HuH-7.5 (cell line): ENCODE measurements at places on chromosomes 2 and 18.

DNA sequence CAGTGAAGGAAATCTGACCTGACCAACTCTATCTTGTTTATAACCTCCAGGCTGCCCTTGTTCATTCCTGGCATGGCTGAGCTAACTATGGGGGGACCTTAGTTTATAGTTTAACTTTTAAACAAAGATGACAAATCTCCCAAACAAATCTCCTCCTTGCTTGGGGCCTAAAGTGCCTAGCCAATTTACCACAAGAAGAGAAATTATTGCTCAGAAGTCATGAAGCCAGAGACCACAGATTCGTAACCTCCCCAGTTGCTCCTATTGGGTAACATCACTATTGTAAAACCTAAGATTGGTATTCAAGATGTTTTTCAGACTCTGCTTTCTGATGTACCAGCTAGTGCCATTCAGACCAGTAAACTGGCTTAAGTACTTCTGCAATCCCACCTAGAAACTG lies 649.4 kb upstream of the SLC8A1 start:
- DNase-seq, result no peak

- DNase-seq, result no peak
Measured at GRCh38 chr2:149103081-149103620, 64.7 kb downstream of the LYPD6B start.

DNA sequence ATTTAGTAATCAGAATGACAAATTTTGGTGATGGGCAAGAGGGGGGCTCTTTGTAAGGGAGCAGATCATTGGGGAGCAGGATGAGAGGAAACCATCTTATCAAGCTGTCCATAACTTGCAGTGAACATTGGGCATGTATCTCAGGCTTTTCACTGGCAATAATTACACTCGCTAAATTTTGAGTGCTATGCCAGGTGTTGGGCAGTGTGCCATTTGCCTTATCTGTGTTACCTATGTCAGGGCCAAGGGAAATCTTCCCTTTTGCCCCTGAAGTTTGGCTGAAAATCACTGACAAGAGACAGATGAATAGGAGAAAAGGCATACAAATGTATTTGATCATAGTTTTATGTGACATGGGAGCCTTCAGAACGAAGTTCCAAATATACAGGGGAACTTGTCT lies 39.0 kb downstream of the NOSTRIN start:
- no peak for DNase-seq

DNA sequence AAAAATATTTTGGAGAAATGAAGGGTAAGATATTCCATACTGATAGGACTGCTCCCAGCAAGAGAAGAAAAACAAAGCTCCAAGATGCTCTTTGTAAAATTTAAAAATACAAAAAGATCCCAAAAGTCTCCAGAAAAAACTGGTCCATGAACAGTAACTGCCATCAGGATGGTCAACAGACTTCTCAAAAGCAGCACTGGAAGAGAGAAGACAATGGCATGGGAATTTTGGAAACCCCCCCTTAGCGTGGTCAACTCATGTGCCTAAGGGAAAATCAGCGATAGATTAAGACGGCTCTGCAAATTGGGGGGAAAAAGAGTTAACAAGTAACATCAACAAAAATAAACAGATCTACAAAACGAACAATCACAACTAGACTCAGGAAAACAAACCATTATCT lies 23.6 kb downstream of the B4GALT6 start:
- no peak for DNase-seq

GRCh38 chr2:191878548-191879279 lies 31.8 kb upstream of the CAVIN2 start:
- DNase-seq, result no peak

- no peak for DNase-seq
Measured at GRCh38 chr2:219765231-219765911, 137.9 kb downstream of the SLC4A3 start.

- no peak for DNase-seq
Measured at GRCh38 chr2:156695595-156695994, 259.4 kb downstream of the GPD2 start.

GRCh38 chr2:131641414-131642206 lies 113.9 kb downstream of the CCDC74A start:
- no peak for DNase-seq

GRCh38 chr2:217494557-217494956 lies 508.2 kb downstream of the TNS1 start:
- no peak for DNase-seq

DNA sequence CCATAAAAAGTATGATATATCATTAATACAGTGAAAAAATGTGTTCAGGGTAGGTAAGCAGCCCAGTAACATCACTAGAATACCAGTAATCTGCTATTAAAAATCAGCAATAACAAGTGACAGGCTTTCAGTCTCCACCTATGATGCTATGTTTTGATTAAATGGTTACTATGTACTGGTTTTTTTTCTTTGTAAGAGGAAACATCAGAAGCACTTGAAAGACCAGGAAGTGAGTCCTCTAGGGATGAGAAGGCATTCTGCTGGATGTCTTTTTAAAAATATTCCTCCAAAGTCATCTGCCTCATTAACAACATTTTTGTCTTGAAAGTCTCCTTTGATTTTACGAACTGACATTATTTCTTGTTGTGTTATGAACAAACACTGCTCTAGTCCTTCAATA lies 136.0 kb upstream of the FAM98A start:
- no peak for DNase-seq

DNA sequence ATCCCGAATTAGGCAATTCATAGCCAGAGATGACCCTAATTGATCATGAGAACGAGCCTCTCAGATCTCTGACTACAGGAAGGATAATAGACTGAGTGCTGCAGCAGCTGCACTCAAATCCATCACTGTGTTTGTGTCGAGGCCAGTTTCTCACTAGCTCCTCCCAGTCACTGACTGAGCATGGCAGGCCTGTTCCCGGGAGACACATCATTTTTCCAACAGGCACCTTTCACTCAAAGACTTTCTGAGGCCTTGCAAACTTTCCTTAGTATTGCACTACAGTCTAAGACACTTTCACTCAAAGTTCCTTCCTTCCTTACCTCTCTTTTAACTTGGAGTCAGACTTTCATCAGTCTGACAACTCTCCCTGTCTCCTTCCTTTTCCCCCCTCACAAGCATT lies 13.7 kb downstream of the SOS1 start:
- DNase-seq, result no peak

- DNase-seq, result no peak
Measured at GRCh38 chr2:74694281-74694680, 40.2 kb downstream of the SEMA4F start.

- no peak for DNase-seq
Measured at GRCh38 chr2:44932079-44932478, 9.4 kb upstream of the SIX3 start.

GRCh38 chr2:170481201-170481600 lies 233.9 kb upstream of the SP5 start:
- no peak for DNase-seq

GRCh38 chr2:102042196-102043081 lies 50.7 kb downstream of the IL1R2 start:
- no peak for DNase-seq

DNA sequence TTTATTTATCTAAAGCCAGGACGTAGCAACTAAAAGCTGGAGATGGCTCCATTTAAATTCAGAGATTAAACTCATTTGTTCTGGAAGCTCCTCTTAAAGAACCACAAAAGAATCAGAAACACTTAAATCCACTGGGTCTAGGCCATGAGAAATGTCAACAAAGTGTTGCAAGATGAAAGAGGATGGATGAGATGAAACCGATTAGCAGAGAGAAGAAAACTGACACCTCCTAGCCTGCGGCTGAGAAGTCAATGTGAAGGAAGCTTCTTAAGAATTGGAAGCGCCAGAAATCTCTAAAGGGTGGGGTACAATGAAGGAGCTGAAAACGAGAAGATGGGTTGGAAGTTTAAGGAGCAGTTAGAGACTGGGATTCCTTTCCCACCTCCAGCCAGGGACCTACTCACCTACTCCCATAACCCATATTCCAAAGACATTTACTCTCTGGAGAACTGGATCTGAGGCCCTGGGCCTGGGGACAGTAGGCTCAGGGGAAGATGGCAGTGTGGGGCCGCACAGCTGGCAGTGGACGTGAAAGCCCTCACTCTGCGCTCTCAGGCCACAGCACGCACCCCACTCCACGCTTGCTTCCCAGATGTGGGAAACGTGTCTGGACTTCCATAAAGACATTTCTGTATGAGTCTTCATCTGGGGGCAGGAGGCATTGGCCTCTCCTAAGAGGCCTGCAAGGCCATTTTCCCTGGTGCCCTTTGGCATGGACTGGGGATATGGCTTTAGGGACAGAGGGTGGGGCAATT lies 188.4 kb downstream of the LOXHD1 start:
- DNase-seq, result no peak

GRCh38 chr18:41756141-41756540 lies 198.9 kb upstream of the PIK3C3 start:
- no peak for DNase-seq

- no peak for DNase-seq
Measured at GRCh38 chr18:48859311-48860268, 91.2 kb downstream of the SMAD7 start.

DNA sequence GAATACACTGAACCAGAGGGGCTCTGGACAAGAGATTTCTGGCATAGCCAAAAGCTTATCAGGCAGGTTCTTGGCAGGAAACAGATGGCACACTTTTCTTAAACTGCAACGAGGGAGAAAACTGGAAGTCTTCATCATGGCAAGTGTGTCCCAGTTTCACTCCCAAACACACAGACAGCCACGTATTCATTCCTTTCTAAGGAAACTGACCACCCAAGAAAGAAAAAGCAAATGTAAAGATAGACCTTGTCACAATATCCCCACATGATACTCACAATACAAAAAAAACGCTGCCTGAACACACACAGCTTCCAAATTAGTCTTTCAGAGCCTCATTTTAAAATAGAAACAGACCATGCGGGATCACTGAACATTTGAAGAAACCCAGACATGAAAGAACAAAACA lies 40.6 kb upstream of the RTTN start:
- DNase-seq, result no peak

DNA sequence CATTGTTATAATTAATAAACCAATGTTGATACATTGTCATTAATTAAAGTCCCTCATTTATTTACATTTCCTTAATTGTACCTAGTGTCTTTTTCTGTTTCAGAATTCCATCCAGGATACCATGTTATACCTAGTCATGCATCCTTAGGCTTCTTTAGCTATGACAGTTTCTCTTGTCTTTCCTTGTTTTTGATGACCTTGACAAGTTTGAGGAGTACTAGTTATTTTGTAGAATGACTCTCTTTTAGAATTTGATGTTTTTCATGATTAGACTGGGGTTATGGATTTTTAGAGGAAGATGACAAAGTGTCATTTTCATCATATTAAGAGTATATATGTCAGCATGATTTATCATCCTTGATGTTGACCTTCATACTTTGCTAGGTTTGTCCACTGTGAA lies 16.4 kb downstream of the GIGYF2 start:
- DNase-seq, result no peak

DNA sequence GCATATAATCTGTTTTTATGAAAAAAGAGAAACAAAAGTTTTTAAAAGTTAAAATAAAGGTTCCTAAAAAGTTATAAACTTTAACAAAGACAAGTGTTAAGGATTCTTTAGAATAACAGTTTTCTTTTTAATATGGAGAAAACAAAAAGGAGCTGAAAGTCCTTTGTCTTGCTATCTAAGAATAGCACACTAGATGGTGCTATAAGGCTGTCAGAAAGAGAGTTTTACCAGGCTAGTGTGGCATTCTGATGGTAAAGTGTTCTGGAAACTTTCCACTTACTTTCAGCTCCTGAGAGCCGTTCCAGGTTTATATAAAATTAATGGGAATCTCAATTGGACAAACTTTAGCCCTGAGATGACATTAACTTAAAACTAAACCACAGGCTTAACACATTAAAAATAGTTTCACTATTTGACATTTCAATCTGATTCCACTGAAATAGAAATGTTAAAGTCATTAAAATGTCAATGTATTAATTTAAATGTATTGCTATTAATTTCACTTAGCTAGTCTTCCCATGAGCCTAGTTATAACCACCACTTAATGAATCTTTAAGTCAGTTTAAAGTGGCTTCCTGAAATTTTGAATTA lies 3.7 kb downstream of the FBXO48 start:
- DNase-seq, result peak; percentile 25

DNA sequence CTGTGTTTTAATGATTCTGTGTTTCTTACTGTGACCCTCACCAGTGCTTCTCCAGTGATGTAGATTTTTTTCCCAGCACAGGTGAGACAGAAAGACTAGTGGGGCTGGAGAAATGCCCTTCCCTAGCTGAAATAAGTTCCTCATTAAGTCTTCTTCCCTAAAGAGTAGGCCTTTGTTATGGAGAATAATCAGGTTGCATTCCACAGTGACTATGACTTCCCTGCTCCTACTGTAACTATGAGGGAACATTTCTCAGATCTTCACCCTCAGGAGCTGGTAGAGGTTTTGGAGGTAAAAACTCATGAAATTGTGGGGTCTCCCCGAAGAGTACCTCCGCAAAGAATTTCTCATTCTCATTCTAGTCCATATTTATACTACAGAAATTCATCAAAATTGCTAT lies 286.2 kb downstream of the GRB14 start:
- no peak for DNase-seq

- no peak for DNase-seq
Measured at GRCh38 chr18:9856092-9856491, 29.7 kb upstream of the TXNDC2 start.

DNA sequence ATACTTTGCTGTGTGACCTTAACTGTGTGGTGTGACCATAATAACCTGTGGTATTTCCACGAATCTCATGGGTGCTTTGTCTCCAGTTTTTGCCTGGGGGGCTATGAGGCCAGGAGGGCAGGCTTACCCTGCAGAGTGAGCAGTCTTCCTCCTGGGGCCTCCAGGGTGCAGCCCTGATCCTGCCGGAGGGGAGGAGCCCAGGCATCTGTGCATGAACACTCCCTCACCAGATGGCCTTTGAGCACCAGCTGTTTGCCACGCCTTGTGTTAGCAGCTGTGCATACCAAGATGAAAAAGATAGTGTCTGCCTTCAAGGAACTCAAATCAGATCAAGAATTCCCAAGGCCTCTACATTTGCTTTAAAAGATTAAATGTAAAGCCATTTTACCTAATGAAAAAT lies 75.0 kb upstream of the RBM44 start:
- peak; percentile 47 for DNase-seq

GRCh38 chr2:113818382-113818951 lies 62.0 kb upstream of the SLC35F5 start:
- DNase-seq, result no peak

DNA sequence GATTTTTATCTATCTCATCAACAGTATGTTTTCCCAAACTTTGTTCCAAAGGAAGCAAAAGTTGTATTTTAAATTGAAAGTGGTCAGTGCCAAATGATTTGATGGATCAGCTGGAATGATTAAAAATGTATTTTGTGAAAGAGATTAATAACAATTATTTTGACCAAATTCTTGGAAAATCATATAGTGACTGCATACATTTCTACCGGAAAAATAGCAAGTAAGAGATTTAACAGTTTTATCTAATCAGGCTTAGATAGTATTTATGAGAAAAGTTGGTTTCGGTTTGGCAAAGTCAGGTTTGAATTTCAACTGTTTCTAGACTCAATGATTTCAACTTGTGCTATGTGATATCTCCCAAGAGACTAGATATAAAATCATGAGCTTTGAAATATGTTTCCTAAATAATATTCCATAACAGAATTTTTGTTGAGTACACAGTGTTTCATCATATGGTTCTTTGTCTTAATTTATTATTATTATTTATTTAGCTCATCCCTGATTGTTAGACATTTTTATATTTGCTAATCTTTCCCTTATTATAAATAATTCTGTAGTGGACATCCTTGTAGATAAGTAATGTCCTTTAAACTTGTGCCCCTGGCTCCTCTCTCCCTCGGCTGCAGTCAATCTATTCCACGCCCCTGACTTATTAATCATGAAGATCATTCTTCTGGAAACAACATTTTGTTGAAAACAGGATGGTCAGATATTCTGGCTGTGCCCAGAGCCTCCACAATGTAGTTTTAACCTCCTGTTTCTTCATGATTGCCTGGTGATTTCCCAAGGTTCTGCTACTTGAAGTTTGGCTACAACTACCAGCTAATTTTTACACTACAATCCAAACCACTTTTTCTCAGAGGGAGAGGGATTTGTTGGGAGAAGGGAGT lies 520.7 kb upstream of the TCF4 start:
- DNase-seq, result no peak
